ENCODE measurements at places on chromosomes 16 and 17. TPM values are rescaled to one million over a fixed set of nuclear protein-coding genes. Genes with fewer than 3 reads are reported as not detected.

Gene SPATA22
- total RNA-seq, result not detected

Gene ABI3
- 28.4 TPM for total RNA-seq

Gene OSGIN1
- total RNA-seq, result 0.72 TPM

Gene GP1BA
- not detected for total RNA-seq

Gene CHD3
- total RNA-seq, result 158 TPM

Gene PYCARD
- 17.1 TPM for total RNA-seq

Gene EFNB3
- not detected for total RNA-seq

Gene ZKSCAN2
- 6.3 TPM for total RNA-seq

Gene CLEC18B
- total RNA-seq, result 0.21 TPM

Gene TBC1D3
- not detected for total RNA-seq

Gene GPR139
- not detected for total RNA-seq

Gene SYT17
- 1.9 TPM for total RNA-seq

All from activated CD4-positive, alpha-beta T cell treated with anti-CD3 and anti-CD28 coated beads, Interleukin-2, amount 10 ng/mL, durations not matched to agents 24 days and 14 days (primary cell).